ENCODE measurements at places on chromosomes 4 and X.

- DNase-seq, result no peak
Measured at GRCh38 chr4:158038718-158039117, 134.1 kb downstream of the GASK1B start.

DNA sequence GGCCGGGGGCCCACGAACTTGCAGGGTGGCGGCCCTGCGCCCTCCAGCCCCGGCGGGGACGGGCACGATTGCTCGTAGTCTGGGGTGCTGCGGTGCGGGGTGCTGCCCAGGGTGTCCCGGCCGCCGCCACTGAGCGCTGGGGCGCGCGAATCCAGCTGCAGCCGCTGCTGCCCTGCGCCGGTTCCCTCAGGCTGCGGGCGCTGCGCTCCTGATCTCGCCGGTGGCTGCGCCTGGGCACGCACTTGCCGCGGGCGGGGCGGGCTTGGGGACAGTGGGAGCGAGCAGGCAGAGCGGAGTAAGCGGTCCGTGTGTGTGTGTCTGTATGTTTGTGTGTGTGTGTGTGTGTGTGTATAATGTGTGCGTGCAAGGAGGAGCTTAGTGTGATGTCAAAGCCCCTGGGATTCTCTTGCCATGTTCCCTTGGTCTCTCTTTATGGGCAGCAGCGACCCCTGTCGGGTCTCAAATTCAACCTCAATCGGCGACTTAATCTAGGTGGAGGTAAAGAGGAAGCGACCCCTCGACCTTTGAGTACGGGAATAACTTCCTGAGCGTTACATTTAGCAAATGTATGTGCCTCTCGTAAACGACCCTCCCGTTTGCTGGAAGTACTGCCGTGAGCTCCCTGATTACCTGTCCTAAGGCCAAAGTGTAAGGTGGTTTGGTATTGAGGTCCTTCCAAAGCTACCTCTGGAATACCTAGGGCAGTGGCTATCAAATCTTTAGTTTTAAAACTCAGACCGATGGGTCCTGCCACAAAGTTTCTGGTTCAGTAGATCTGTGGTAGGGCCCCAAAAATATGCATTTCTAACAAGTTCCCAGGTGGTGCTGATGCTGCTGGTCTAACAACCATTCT is at the start of gene RNF150:
Gene RNF150 (minus strand): TSS at position 324 of the 853 bp plus-strand sequence.
- DNase-seq, result no peak

DNA sequence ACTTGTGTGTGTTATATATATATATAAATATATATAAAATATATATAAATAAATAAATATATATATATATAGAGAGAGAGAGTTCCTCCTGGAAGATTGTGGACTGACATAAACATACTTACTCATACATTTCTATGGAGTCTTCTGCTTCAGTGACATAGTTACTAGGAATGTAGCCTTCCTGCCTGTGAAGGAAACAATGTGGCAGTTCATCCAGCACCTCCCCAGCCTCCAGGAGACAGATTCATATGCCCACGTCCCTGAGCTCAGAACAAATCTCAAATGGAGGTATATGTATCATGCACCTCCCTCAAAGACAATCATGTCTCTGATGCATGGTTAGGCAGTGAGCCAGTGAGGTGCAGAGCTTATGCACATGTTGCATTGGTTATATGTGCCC is 11.4 kb upstream of the TIMM8A start:
- no peak for DNase-seq

GRCh38 chr4:91434631-91435030 is 869.1 kb upstream of the GRID2 start:
- no peak for DNase-seq

DNA sequence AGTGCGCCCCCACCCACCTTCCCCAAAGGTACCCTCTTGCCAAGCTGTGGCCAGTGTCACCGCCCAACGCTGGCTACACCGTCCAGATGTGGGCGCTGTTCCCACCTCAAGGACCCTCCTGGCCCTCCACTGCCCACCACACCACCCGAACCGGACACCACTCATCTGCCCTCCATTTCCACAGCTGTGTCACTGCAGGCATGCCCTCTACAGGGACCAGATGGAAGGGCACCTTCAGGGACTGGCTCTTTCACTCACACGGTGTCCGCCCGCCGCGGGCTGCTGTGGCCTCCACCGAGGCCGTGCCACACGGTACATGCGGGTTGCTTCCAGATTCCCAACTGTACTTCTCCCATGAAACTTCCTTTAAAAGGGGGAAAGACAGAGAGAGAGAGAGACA is 87.7 kb downstream of the FAM53A start:
- no peak for DNase-seq

GRCh38 chr4:138677748-138678147 is 337.8 kb upstream of the NOCT start:
- DNase-seq, result no peak

- no peak for DNase-seq
Measured at GRCh38 chr4:147355847-147356246, 125.0 kb upstream of the EDNRA start.

DNA sequence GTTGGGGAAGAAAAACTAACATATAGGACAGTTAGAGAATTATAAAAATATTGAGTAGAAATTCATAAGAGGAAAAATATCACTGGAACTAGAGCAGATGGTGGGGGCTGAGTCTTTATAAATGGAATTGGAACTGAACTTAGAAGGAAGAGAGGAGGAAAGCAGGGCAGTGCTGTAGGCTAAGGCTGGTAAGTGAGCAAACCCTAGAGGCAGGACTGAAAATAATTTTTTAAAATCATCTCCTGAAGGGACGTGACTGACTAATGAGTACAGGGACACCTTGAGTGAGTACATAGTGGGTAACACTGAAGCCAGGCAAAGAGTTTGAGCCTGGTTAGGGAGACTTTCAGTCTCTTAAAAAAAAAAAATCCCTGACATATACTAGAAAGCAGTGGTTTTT is 63.3 kb downstream of the GALNT7 start:
- no peak for DNase-seq

GRCh38 chrX:39779952-39780783 is 317.6 kb downstream of the BCOR start:
- DNase-seq, result no peak

DNA sequence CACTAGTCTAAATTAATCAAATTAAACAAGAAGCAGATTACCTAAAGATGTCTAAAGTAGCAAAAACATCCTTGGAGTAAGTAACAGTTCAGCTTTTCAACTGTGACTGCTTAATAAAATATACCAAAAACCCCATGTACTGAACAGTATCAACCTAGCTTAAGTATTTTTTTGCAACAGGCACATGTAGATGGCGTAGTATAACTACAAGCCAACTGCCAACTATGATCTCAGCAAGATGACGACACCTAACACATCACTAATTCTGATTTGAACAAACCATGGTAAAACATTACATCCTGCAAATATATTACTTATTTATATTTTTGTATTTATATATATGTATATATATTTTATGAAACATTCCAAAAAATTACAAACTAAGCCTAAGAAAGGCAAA is 24.5 kb downstream of the DHX15 start:
- no peak for DNase-seq

DNA sequence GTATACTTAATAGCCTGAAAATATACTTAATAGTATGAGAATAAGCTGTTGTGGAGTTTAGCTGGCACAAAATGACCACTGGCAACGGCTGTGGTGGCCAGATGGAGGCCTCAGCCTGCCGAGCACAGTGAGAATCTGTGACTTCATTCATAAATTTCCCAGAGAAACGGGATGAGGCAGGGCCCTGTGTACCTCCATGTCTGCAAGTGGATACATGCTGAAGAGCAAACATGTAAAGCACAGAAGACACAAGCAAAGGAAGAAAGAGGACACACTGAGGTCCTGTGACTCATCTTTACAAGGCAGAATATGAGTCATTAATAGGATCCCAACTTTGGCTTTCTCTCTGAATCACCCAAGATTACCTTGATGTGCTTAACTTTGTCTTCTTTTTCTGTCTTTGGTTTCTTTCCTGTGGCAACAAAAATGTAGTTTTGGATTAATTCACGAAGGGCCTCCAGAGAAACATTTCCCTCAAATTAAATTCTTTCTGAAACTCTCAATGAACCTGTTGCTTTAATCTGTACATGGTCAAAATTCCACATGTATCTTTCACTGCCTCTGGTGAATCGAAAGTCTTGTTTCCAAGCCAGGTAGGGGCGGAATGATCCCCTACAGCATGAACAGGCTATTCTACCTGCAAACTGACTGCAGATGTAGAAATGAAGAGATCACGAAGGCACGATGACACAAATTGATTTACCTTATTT is 56.4 kb downstream of the IRF2 start:
- DNase-seq, result no peak

GRCh38 chrX:111376897-111377578 is 35.0 kb downstream of the DCX start:
- no peak for DNase-seq

DNA sequence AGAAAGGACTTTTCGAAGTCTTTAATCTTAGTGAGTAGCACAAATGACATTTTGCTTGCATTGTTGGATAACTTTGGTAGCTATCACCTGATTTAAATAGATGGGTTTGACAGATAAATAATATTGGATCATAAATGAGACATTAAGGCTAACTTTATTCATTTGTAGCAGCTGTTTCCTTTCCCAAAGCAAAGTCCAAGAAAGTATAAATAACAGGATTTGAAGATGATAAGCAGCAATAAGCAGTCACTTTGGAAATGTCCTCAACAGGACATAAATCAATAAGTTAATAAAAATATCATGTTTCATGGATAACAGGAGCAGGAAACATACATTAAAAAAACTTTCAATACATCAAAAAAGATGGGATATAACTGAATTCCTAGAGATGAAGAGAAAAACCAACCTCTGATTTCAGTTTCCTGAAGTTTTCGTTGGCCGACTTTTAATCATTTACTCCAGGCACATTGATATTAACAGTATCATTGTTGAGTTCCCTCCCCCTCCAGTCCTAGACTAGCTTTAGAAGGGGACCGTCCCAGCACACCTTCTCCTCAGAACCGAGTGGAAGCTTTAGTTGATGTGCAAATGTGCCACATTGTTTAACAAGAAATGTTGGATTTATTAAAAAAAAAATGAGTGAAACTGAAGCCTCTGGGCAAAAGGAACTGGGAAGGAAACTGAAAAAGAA is 169.9 kb upstream of the AGA start:
- DNase-seq, result no peak

DNA sequence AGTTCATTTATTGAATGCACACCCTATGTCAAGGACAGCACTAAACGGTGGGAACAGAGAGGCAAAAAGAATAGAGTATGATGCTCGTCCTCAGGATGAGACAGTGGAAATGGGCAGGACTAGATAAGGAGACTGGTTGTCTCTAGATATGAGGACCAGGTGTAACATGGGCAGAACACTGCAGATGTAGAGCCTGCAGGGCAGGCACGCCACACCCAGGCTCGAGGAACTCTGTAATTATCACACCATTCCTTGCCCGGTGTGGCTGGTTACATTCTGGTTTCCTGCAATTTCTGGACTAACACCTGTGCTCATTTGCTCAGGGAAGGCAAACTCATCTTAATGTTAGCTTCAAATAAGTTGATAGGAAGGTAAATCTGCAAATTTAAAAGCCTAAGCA is 334.4 kb downstream of the DHX15 start:
- no peak for DNase-seq

GRCh38 chr4:182642831-182643230 is 274.4 kb downstream of the DCTD start:
- DNase-seq, result no peak

DNA sequence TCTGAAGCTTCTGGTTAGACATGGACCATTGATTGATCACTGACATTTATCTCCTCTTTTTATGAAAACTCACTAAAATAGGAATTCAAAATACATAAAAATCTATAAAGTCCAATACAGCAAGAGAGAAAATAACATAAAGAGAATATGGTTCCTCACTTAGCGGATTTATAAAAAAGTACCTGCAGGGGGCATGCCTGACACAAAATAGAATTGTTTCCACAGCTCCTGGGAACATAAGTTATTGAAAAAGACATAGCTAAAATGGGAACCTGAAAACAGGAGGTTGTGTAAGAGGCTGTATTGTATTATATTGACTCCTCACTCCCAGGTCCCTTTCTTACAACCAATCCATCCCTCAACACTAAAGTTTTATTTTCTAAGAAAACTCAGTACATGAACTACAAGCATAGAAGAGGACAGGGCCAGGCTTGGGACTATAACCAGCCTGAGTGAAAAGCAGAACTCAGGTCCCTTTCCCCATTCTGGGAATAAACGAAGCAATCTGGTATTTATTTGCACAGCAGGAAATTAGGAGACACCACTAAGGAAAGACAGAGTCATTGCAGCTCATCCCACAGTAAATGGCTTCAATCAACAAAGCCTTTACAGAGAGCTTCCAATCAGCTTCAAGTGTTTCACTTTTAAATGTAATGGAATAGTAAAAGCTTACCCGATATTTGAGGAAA is 121.1 kb upstream of the NDST4 start:
- DNase-seq, result no peak

All from CD4-positive, CD25-positive, alpha-beta regulatory T cell (primary cell).